ENCODE measurements at places on chromosomes 12 and 14.
A peak's percentile ranks its signal among the peaks of the same experiment; 100 is the strongest.

GRCh38 chr12:70305794-70306193, 60.3 kb upstream of the KCNMB4 start:
- no peak for DNase-seq

GRCh38 chr14:59534361-59534987, 42.1 kb downstream of the CCDC175 start:
- no peak for DNase-seq

DNA sequence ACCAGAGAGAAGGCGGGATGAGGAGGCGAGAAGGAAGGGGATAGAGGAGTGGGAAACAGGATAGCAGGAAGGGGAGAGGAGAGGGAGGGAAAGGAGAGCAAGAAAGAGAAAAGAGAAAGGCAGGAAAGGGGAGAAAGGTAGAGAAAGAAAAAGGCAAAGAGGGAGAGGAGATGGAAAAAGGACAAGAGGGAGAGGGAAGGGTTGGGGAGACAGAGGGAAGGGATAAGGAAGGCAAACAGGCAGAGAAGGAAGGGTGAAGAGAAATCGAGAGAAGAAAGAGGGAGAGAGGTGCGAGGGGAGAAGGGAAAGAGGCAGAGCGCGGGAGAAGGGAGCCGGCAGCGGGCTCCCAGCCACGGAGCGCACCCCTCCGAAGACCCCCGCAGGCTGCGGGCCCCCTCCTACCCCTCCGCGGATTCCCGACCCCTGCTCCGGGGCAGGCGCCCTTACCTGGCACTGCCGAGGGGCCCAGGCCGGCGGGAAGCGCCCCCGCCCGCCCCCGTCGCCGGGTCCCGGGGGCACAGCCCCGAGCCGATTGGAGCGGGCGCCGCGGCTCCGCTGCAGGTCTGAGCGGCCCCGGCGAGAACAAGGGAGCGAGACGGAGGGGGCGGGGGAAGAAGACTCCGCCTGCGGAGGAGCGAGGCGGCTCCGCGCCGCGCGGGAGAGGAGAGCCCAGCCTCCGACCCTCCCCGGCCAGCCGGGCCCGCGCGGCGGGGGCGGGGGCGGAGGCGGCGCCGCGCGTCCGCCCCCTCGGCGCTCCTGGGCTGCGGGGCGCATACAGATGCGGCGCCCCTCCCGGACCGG, at the start of gene CDH24:
CDH24 (minus strand) TSS at position 565 of the 801 bp plus-strand sequence. CDS start 1,787 bp downstream, outside the sequence.
- peak; percentile 41 for DNase-seq

DNA sequence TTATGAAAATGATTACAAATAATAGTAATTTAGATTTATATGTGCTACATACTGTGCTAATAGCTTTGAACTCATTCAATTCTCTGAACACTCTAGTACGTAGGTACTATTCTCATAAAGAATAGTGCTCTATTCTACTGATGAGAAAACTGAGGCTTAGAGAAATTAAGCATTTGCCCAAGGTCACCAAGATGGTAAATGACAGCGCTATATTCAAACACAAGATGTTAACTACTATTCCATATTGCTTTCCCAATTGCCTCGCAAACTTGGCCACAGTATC, 182.9 kb upstream of the GZMB start:
- DNase-seq = no peak

DNA sequence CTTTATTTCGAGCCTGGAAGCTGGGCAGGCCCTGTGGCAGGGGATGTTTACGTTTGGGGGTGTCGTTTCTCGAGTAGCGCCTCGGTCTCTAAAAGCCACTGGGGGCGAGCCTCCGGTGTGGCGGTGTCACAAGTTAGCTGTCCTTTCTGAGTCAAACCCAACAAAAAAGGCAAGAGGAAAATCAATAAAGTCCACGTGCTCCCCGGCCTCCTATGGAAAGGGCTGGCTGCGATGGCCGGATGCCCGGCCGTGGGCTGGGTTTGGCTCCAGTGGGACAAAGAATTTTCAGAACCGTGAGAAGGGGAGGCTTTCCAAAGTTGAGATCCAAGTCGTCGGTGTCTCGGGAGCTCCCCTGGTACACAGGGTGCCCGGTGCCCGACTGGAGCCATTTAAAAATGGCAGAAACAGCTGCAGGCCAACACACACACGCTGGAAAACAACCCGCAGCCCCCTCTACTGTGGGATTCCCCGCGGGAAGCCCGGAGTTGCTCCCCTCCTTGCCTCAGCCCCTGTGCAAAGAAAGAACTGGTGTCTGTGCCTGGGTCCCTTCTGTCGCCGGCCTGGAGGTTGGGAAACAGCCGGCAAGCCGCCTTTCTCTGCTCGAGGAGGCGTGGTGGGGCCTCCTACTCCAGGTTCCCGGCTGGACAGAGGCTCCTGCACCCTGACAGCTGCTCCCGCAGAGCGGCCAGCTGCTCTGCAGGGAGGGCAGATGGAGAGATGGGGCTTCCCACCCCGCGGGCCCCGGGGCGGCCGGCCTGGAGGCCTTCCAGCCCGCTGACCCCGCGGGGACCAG, 1.9 kb downstream of the BCL7A start:
- DNase-seq = no peak

GRCh38 chr14:74860899-74861733, 14.8 kb downstream of the PROX2 start:
- peak; percentile 95 for DNase-seq

GRCh38 chr12:99054601-99055128, 409.6 kb downstream of the APAF1 start:
- DNase-seq = no peak

DNA sequence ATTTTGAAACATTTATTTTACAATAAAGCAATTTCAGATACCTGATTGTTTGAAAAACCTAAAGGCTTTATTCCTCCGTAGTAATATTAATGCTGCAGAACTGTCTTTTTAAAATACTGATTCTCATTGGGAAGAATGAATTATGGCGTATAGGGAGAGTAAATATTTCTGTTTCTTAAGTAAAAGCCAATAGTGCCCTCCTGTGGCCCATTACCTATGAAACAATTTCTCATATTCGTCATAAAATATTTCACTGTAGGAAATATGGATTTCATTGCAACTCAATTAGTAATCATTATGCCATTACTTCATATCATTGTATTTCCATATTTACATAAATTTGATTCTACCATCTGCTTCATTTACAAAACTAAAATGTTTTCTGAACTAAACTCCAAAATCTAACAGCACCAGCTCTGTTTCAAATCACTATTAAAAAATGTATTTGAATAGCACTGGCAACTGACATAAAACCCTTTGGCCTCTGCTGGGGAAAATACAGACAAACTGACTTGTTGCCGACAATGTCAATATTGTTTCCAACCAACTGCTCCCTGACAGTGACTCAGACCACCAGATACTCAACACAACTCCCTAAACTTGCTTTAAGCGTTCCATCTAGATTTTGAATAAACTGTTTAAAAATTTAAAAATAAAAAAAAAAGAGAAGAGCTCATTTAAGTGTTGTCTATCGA, 290.3 kb downstream of the NAV3 start:
- DNase-seq = no peak

GRCh38 chr14:59292921-59293534, 104.6 kb downstream of the DAAM1 start:
- DNase-seq = no peak

Data from stimulated activated CD8-positive, alpha-beta memory T cell treated with anti-CD3 and anti-CD28 coated beads, Interleukin-12 subunit alpha, Interleukin-12 subunit beta, amount 100 ng/mL, for 1 hour (primary cell).